ENCODE measurements at places on chromosomes 11 and 22.
A peak's percentile ranks its signal among the peaks of the same experiment; 100 is the strongest.

- DNase-seq: no peak
Observed at GRCh38 chr22:31841078-31841827, 87.4 kb downstream of the DEPDC5 start.

DNA sequence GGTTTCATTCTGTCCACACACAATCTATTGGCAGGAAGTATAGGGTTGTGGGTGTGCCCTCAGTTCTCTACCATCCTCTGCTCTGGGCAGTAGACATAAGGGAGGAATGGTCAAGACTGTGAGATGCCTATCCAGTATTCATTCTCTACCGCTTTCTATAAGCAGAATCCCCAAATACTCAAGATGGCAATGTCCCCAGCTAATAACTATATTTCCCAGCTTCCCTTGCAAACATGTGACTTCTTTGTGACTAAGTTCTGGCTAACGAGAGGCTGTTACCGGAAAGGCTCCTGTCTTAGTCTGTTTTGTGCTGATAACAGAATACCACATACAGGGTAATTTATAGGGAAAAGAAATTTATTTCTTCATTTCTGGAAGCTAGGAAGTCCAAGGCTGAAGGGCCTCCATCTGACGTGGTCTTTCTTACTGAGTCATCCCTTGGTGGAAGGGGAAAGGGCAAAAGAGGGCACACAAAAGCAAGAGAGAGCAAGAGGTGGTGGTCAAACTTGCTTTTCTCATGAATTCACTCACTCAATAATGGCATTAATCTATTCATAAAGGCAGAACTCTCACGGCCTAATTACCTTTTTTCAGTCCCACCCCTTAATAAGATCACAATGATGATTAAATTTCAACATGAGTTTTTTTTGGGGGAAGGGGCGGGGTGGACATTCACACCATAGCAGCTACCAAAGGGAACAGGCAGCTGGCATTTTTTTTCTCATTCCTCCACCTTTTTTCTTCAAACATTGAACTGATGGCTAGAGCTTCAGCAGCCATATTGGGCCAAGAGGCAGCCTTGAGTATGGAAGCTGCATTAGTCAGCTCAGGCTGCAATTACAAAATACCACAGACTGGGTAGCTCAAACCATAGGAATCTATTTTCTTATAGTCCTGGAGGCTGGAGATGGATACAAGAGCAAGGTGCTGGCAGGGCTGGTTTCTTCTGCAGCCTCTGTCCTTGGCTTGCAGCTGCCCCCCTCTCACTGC, 109.7 kb upstream of the OR9Q1 start:
- no peak for DNase-seq

DNA sequence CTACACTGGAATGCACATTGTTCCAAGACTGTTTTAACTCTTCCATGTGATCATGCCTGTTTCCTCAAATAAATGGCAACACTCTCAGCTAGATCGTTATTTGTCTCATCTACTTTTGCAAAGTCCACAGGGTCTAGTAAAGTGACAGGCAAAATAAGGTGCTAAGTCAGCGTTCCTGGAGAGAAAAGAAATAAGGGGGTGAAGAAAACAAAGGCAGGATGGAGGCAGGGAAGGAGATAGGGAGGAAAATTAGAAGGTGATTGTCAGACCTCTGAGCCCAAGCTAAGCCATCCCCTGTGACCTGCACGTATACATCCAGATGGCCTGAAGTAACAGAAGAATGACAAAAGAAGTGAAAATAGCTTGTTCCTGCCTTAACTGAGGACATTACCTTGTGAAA, 132.1 kb downstream of the RAB38 start:
- no peak for DNase-seq

GRCh38 chr11:132804258-132804657, 728.0 kb downstream of the OPCML start:
- no peak for DNase-seq

GRCh38 chr11:97502201-97502600, 1112.4 kb downstream of the JRKL start:
- DNase-seq: no peak

- DNase-seq: peak; percentile 32
Observed at GRCh38 chr22:37218399-37218770, 6.1 kb upstream of the SSTR3 start.

DNA sequence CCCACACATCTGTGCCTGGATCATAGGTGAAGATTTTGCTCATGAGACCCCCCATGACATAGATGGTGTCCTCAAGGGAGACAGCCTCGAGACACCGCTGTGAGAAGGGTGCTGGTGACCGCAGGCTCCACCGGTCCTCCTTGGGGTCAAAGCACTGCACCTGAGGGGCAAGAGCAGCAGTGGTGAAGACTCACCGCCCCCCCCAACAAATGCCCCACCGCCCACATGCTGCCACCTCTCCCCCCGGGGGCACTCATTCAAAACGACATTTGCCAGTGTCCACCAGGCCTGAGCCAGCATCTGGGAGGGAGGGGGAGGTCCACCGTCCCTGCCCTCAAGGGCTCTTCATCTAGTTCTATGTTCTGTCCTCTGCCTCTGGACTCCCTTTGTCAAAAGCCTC, 9.3 kb downstream of the KLHL35 start:
- no peak for DNase-seq

- no peak for DNase-seq
Observed at GRCh38 chr11:115784796-115785521, 280.7 kb upstream of the CADM1 start.

Data from stimulated activated CD4-positive, alpha-beta T cell treated with anti-CD3 and anti-CD28 coated beads, Interleukin-2, amount 100 ng/mL, for 24 hours (primary cell).